ENCODE measurements at places on chromosomes 7 and 10.

GRCh38 chr10:119129721-119130120 lies 25.8 kb downstream of the DENND10 start:
- DNase-seq = no peak

- DNase-seq = no peak
Observed at GRCh38 chr7:23295401-23295697, 3.8 kb upstream of the MALSU1 start.

DNA sequence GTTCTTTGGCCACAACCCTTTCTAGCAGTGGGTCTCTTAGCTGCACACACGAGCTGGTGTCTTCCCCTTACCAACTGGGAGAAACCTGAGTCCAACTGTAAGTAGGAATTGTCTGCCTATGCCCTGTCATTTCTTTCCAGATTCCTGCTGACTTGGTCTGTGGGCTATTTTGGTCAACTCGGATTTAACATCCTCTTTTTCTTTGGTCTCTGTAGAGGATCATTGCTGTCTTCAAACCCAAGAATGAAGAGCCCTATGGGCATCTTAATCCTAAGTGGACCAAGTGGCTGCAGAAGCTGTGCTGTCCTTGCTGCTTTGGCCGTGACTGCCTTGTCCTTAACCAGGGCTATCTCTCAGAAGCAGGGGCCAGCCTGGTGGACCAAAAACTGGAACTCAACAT lies 10.3 kb downstream of the PI4K2A start:
- no peak for DNase-seq

DNA sequence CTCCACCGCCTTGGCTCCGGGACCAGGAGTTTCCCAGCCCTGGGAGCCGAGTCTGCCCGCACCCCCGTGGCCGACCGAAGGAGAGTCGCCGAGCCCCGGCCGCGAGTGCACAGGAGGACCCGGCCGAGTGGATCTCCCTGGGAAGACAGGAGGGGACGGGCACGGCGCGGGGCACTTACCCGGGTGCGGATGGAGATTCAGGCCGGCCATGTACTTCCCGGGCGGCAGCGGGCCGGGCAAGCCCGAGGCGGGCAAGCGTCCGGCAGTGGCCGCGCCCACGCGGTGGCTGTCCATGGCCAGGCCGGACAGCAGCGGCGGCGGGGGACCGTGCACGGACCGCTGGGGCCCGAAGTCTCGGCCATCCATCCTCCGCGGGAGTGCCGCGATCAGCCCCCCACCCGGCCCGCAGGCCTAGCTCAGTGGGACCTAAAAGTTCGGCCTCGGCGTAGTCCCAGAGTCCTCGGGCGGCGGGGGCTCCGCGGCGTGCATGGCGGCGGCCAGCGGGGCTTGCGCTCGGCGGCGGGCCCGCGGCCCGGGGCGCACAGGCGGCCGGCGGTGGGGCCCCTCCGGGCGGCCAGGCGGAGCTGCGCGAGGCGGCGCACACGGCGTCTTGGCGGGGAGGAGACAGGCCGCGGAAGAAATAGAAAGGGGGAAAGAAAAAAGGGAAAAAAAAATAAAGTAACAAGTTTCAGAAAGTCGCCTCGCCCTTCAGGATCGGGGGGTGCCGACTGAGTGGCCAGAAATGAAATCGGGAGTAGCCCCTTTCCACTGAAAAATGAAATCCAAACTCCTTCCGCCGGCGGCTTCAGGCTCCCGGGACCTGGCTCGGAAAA lies 2.5 kb downstream of the TNRC18 start:
- no peak for DNase-seq

GRCh38 chr7:123131556-123131955 lies 68.2 kb downstream of the SLC13A1 start:
- no peak for DNase-seq

DNA sequence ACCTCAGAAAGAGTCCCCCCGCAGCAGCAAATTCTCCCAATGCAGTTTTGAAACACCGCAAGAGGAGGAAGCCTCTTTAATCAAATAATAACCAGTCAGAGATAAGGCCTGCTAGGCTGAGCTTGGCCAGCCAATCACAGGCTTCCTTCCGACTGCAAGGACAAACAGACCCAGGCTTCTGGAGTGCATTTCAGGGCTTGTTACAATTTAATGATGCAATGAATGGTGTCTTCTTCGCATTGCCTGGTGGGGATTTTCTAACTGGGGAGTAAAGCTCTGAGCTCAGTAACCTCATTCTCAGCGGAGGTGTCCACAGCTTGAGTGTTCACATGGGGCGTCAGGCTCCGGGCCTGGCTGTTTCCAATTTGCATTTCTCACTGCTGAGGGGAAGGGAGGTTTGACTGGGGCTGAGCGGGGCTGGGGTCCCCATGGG lies 31.8 kb upstream of the GPAM start:
- DNase-seq = no peak

Data from esophagus squamous epithelium (tissue), 5 donors.